ENCODE measurements at places on chromosomes 2 and 18.

DNA sequence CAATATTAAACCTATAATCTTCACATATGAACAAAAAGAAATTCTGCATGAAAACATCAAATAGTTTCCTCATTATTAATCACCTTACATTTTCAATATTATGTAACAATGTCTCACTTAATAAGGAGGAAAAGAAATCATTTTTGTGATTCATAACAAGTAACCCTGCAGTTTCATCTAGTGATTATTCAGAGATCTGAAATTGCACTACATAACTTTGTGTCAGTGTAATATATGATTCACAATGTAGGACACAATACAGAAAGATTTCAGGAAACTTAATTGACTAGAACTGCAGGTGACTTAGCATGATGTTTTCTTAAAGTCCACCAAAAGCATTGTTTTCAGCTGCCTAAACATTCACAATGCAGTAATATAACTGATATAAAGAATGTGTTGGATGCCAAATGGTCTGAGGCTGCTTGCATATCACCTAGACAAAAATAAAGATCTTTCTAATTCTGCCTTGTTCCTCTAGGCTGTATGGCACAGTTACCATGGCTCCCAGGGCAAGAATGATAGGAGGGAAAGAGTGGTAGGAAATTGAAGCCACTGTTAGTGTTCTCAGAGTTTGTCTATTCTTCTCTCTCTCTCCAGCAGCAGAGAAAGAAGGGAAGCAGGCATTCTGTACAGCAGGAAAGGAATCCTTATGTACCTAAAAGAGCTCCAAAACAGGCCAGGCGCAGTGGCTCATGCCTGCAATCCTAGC lies 366.6 kb downstream of the FSIP2 start:
- H3K4me1 ChIP-seq = no peaks in the 10 kb centered on the region
- no peak for DNase-seq
- no peak overlapping the region for H3K27ac ChIP-seq
- no peaks in the 10 kb centered on the region for H3K27me3 ChIP-seq

GRCh38 chr18:47898055-47898454 lies 32.4 kb downstream of the SMAD2 start:
- no peak overlapping the region for H3K27ac ChIP-seq
- H3K4me3 ChIP-seq = no peak overlapping the region
- peaks cover 14% of the 10 kb centered on the region for H3K36me3 ChIP-seq
- H3K27me3 ChIP-seq = no peaks in the 10 kb centered on the region

- H3K27ac ChIP-seq = no peak overlapping the region
- H3K4me1 ChIP-seq = no peaks in the 10 kb centered on the region
- DNase-seq = no peak
- H3K36me3 ChIP-seq = no peaks in the 10 kb centered on the region
- H3K4me3 ChIP-seq = no peak overlapping the region
Observed at GRCh38 chr2:6368281-6368680, 497.4 kb downstream of the CMPK2 start.

DNA sequence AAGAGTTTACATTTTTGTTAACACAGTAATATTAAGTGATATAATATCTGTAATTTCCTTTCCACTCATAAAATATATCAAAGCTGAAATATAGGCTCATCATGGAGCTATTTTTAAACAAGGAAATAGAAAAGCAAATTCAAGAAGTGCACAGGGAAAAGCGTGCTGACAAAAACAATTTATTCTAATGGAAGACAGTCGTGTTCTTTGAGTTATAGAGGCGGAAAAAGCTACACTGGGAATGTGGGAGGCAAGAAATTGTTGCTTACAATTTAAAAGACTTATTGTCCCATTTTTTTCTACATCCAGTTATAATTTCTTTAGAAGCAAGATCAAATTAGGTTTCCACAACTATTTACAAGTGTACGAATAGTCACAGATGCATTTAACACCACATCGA lies 3.2 kb upstream of the TTN start:
- no peaks in the 10 kb centered on the region for H3K36me3 ChIP-seq
- H3K4me1 ChIP-seq = no peaks in the 10 kb centered on the region
- no peak overlapping the region for H3K27ac ChIP-seq
- DNase-seq = no peak

- H3K4me1 ChIP-seq = no peaks in the 10 kb centered on the region
- DNase-seq = no peak
- H3K36me3 ChIP-seq = peaks cover 13% of the 10 kb centered on the region
- H3K27ac ChIP-seq = no peak overlapping the region
- no peaks in the 10 kb centered on the region for H3K27me3 ChIP-seq
Observed at GRCh38 chr2:119929537-119929936, 83.3 kb upstream of the EPB41L5 start.

- H3K4me1 ChIP-seq = no peaks in the 10 kb centered on the region
- H3K27ac ChIP-seq = no peak overlapping the region
- no peak overlapping the region for H3K4me3 ChIP-seq
- no peak for DNase-seq
- H3K36me3 ChIP-seq = no peaks in the 10 kb centered on the region
- H3K27me3 ChIP-seq = no peaks in the 10 kb centered on the region
Observed at GRCh38 chr2:169659320-169659719, 34.9 kb downstream of the CFAP210 start.

DNA sequence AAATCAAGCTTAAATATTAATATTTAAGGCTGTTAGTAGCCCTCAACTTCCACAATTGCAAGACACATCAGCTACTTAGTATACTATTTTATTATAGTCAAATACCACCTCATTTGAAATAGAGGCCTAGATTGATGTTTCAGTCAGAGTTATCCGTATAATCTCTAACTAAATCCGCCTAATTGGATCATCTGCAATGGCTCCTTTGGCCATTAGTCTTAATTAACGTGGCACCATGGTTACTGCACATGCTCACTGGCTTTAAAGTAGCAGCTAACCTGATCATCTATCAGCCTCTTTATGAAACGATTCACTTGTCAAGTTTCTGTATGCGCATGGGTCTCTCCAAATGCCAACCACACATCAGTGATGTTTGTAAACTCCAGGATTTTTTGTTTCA lies 112.3 kb downstream of the COLEC12 start:
- H3K4me3 ChIP-seq = no peak overlapping the region
- no peaks in the 10 kb centered on the region for H3K4me1 ChIP-seq
- no peak for DNase-seq
- no peak overlapping the region for H3K27ac ChIP-seq
- H3K27me3 ChIP-seq = peaks cover 84% of the 10 kb centered on the region
- H3K36me3 ChIP-seq = no peaks in the 10 kb centered on the region

DNA sequence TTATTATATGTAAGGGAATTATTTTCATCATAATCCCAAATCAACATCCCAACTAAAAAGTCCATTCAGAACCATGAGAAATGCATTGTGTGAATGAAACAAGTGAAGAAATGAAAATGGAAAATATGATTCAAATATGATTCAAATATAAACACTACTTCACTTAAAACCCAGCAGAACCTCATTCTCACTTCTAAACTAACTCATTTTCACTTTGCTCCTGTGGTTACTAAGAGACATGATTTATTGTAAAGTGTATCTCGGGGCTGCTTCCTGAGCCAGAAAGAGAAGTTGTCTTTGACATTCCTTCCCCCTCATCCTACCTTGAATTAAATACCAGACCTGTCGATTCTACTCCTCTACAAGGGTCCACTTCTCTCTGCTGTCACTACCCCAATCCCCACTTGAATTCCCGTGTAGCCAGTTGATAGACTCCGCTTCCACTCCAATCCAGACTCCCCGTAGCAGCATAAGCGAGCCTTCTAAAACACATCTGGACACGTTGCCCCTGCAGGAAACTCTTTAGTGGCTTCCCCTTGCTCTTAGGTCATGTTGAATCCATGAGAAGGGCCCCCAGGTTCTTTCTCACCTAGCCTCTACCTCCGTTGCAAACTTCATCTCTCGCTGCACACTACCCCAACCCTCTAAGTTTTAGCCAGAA lies 697.0 kb upstream of the ID2 start:
- H3K4me1 ChIP-seq = no peaks in the 10 kb centered on the region
- H3K27me3 ChIP-seq = no peaks in the 10 kb centered on the region
- H3K36me3 ChIP-seq = no peaks in the 10 kb centered on the region
- no peak overlapping the region for H3K27ac ChIP-seq
- DNase-seq = no peak
- H3K4me3 ChIP-seq = no peak overlapping the region

- H3K27me3 ChIP-seq = no peaks in the 10 kb centered on the region
- no peak overlapping the region for H3K4me3 ChIP-seq
- DNase-seq = peak; percentile 39
- no peaks in the 10 kb centered on the region for H3K36me3 ChIP-seq
- no peaks in the 10 kb centered on the region for H3K4me1 ChIP-seq
Observed at GRCh38 chr2:134466141-134466540, 212.3 kb downstream of the MGAT5 start.

DNA sequence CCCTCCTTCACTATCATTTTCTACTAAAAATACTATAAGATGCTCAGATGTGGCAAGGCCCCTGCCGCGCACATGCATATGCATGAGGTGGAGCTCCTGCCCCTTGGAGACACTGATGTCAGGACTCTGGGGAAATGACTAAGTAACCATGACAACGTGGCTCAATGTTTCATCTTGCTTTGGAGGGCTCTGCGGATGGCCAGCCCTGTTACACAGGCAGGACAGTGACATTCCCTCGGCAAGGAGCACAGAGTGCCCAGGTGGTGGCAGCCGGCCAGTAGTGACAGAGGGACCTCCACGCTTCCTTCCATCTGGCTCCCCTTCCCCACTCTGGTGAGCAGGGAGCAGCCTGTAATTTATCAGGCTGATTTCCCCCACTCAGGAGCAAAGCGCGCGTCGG lies 364.1 kb downstream of the SS18 start:
- no peaks in the 10 kb centered on the region for H3K4me1 ChIP-seq
- no peaks in the 10 kb centered on the region for H3K36me3 ChIP-seq
- no peak overlapping the region for H3K4me3 ChIP-seq
- H3K27ac ChIP-seq = no peak overlapping the region
- no peaks in the 10 kb centered on the region for H3K27me3 ChIP-seq
- DNase-seq = no peak

DNA sequence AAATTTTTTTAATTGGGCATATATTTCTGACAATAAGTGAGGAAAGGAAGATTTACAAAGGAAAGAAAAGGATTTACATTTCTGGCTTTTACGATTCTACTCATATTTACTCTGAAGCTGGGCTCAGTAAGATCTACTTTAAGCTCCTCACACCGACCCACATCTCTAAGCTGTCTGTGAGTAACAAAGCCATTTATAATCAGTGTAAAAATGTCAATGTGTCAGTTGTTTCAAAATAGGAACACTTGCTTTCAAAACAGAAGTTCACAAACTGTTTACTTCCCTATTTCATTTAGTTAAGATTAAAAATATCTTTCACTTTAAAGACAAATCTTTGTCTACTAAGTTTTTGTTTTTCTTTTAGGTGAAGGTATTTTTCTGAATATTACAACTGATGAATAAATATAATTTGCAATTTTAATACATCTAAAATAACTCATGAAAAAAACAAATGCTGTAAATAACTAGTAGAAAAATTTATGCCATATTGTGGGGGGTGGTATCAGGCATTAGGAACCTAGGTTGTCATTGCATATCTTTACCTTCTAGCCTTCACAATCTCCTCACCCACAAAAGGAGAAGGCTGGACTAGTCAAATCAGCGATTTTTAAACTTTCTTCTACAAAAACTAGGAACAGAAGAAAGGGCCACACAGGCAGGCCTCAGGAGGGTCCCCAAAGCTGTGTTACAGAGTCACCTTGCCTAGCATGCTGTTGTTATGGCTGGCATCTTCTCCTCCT lies 64.5 kb downstream of the TMEM131 start:
- no peaks in the 10 kb centered on the region for H3K27me3 ChIP-seq
- H3K27ac ChIP-seq = no peak overlapping the region

DNA sequence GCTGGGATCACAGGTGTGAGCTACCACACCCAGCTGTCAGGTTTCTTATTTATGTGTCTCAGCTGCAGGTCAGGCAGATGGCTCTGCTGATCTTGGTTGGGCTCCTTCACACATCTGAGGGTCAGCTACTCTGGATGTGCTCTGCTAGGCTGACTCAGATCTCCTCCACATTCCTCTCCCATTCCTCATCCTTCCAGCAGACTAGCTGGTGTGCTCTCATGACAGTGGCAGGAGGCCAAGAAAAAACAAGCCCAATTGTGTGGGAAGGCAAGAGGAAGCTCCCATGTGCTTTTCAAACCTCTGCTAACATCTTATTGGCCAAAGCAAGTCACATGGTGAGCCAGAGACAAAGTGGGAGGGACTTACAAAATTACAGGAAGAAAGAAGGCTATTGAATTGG lies 11.7 kb upstream of the MSH6 start:
- H3K27me3 ChIP-seq = no peaks in the 10 kb centered on the region
- H3K27ac ChIP-seq = no peak overlapping the region
- H3K4me1 ChIP-seq = peaks cover 4% of the 10 kb centered on the region

DNA sequence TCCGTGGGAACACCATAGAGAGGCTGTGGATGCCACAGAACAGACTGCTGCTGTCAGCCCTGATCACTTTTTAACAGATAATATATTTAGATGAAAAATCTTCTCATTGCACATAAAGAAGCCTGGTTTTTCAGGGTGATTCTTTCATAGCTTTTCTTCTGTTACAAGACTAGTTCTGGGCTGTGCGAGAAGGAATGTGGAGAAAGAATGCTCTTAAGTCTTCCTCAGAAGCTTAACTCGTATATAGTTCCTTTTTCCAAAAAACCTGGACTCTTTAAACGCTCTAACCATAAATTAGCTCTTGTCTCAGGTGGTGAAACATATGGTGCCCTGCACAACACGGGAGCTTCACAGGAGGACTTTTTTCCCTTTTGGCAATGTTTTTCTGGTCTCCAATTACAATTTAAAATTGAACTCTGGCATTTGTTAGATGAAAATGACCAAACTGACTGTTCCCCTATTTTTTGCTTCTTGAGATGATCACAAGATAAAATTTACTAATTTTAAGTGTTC lies 125.9 kb upstream of the SMAD7 start:
- no peaks in the 10 kb centered on the region for H3K4me1 ChIP-seq
- H3K27me3 ChIP-seq = no peaks in the 10 kb centered on the region
- no peaks in the 10 kb centered on the region for H3K36me3 ChIP-seq
- no peak overlapping the region for H3K4me3 ChIP-seq
